Erythroblast (primary cell): ENCODE measurements at places on chromosomes 2 and 18.

DNA sequence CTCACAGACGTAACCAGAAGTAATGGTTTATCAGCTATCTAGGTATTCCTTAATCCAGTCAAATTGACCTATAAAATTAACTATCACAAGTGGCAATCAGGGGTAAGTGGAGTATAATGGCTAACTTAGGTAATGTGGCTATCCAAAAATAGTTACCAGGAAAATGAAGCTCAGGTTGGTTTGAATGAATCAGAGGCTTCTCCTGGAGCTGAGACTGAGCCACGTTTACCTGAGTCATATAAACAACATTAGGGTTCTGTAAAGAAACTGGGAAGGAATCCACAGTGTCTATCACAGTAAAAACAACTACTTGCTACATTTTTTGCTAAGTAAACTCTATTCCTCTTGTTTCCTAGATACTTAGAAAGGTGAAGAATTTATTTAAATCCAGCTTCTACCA lies 236.0 kb upstream of the SPHKAP start:
- DNase-seq, result no peak

DNA sequence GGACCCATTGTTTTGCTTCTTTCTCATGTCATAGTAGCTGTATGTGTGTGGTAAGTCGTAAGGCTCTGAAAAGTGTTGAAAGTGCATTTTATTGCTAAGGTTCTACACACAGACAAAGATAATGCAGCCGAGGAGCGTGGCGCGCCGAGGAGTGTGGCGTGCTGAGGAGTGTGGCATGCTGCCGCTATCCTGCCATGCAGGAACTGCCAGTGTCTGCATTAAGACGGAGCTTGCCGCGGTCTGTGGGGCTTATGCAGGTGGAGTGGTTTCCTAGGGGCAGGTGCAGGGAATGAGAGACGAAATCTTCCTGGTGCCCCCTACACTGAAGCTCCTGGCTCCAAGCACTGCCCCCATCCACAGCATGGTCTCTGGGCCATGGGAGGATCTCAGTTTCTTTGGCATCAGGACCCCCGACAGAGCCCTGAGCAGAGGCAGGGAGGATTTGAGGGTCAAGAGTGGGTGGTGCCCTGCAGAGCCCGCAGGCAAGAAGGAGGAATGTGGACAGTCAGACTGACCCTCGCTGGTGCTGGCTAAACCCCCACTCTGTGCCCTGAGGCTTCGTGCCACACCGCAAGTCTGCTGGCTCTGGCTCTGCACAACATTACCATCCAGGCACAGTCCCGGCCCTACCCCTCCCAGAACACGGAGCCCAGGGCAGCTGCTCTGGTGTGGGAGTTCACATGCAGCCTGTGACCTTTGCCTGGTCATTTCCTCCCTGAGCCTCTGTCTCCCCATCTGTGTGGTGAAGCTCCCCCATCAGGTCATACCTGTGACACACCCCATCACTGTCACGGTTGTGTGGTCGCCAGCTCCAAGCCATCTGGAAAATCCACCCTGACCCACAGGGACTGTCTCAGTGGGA lies 3.2 kb downstream of the SNED1 start:
- DNase-seq, result no peak

- DNase-seq, result no peak
Observed at GRCh38 chr2:229511524-229511923, 202.8 kb downstream of the DNER start.

DNA sequence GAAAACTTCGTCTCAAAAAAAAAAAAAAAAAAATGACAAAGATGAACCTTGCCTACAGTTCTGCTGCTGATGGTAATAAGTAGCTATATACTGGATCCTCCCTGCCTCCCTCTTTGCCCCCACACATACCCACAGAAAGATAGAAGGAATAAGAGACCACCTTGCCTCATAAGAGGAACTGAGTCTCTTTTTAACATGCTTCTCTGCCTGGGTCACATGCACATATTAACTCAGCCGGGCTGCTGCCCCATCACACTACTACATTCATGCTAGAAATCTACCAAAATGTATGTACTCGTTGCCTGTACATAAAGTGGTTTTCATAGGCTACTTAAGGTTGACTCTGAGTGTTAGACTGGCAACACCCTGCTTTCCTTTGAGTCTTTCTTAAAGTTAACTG lies 78.9 kb upstream of the B3GNT2 start:
- DNase-seq, result no peak

GRCh38 chr18:24111936-24112335 lies 26.9 kb upstream of the CABYR start:
- DNase-seq, result no peak

DNA sequence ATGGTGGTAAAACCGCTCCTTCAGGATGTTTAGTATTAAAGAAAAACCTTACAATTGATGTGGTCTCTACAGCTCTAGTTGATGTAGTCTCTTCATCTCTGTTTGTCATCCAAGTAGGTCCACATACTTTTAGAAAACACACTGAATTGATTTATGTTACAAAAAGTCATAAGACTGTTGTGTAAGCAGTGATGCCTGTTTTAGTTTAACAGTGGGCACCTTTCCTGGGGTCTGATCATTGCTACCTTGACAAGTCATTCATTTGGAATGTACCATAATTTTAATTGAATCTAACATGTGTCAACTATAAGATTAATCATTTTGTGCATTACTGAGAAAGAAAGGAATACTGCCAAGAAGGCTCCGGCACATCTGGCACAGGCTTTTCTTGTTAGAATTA lies 34.3 kb downstream of the GIGYF2 start:
- no peak for DNase-seq

- DNase-seq, result no peak
Observed at GRCh38 chr2:48812416-48812815, 56.9 kb upstream of the LHCGR start.

DNA sequence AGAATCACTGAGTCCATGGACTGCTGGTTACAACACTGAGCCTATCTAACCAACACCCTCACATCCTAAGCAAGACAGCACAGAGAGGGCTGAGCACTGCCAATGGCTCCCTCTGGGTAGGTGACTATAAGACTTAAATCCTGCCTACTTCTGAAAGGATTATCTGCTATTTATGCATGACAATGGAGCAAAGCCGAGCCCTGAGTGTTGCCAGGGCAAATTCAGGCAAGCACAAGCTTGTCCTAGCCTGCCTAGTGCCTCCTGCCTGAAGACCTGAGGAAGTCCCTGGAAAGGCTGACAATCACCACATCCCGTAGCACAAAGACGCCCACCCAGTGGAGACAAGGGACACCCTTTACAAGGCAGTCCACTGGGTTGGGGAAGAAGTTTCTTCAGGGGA lies 129.7 kb downstream of the OSR1 start:
- no peak for DNase-seq

DNA sequence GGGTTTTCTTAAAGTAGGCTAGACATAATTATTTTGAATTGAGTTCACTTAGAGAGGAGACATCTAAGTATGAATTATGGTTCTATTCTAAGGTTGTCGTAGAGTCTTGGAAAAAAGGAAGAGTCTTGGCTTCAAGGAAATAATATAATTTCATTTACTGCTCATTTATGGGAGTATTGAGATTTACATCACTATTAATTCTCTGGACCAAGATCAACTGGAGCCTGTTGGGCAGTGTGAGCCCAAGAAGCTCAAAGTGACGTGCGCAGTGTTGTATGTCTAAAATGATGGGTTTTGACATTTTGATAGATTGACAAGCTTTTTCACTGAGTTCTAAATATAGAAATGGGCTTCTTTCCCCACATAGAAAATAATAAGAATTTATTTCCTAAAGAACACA lies 154.7 kb downstream of the QPCT start:
- DNase-seq, result no peak

GRCh38 chr18:48862678-48863270 lies 88.0 kb downstream of the SMAD7 start:
- DNase-seq, result no peak

- no peak for DNase-seq
Observed at GRCh38 chr2:191453761-191454160, 208.6 kb downstream of the MYO1B start.

DNA sequence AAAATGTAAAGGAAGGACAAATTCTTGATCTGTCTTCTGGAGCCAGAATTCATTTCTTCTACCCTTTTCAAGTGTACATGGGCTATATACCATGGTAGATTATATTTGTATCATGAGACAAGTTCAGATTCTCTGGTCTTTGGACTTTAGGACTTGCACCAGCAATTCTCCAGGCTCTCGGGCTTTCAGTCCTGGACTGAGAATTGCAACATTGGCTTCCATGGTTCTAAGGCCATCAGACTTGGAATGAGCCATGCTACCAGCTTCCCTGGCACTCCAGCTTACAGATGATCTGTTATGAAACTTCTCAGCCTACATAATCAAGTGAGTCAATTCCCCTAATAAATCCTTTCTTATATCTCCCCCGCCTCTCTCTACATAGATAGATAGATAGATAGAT lies 33.3 kb downstream of the SRD5A2 start:
- no peak for DNase-seq

GRCh38 chr2:72893594-72894319 lies 6.5 kb downstream of the SPR start:
- DNase-seq, result peak; percentile 62

DNA sequence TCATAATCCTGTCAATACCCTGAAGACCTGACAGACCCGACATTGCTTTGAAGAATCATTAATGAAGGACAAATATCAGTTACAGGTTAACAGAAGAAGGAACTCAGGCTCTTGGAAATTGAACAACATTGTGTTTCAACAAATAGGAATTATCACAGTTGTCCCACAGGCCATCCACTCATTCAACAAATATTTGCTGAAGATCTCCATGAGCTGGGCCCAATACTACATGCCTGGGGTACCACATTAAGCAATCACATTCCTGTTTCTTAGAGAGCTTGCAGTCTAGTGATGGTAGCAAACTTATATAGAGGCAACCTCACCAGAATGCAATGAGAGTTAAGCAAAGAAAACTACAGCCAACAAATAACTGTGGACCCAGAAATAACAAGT lies 671.6 kb upstream of the ACVR2A start:
- DNase-seq, result no peak

DNA sequence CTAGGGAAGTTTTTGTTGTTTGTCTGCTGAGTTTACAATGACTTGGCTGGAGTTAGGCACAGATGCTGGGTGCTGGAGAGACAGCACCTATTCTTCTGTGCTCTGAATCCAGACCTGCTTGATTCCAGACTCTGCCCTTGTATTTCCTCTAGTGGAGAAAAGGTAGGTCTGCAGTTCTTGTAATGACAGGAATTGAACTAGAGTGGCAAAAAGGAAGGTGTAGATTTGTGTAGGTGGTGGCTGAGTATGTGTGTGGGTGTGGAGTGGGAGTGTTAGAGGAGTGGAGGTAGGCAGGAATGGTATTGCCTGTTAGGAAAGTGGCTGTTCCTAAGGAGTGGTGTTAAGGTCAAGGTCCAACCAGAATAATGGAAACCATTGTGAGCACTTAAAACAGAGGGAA lies 71.9 kb upstream of the LYPD6 start:
- no peak for DNase-seq

GRCh38 chr2:176710657-176711186 lies 441.5 kb downstream of the MTX2 start:
- DNase-seq, result no peak

DNA sequence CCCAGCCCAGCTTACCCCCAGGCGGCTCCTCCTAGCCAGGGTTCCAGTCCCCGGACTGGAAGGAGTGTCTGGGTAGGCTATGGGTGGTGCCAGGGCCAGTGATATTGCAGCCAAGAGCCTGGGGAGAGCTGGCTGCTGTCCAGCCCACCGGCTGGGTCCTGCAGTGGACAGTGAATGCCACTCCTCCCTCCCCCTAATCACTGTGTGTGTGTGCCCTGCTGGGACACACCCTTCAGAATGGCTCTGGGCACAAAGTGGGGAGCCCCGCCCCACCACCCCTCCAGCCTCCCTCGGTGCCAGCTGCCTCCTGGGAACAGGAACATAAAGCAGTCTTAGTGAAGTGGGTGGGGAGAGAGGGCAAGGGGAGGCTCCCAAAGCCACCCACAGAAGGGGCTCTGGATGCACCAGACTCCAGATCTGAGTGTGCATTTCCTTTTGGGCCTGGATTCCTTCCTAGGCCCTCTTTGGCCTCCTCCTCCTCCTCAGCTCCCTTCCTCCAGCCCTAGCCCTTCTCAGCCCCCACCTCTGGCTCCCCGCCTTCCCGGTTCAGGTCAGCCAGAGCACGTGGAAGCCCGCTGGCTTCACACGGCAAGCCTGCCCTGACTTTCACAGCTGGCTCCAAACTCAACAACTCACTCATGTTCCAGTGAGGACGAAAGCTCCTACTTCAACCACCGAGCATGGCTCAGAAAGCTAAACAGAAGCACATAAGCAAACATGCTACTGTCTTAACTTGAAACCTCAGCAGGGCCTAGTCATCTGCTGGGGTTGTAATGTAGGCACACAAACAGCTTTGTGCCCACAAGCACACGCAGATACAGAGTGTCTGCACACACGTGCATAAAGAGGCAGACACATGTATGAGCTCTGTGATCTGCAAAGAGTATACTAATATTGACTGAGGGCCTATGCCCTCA lies 209.2 kb upstream of the SMAD2 start:
- no peak for DNase-seq

DNA sequence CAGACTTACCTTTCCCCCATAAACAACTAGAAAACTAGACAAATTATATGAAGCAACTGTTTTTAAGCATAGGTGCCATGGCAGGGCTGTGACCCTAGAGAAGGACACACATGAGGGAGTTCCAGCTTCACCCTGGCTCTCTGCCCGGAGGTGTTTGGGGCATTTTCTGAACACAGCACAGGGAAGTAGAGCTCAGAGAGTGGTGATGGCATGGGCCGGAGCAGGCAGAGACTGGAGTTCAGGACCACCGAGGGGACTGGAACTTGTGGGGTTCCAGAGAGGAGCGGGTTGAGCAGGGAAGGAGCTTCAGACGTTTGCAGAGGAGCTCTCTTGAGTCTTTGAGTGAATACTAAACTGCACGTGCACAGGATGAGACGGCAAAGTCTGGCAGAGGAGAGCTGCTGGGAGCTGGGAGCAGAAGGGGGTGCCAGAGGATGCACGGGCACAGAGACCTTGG lies 26.5 kb upstream of the KLF11 start:
- no peak for DNase-seq

- DNase-seq, result no peak
Observed at GRCh38 chr2:65031341-65032018, 24.7 kb upstream of the CEP68 start.

- no peak for DNase-seq
Observed at GRCh38 chr2:154455866-154456265, 242.6 kb upstream of the KCNJ3 start.

DNA sequence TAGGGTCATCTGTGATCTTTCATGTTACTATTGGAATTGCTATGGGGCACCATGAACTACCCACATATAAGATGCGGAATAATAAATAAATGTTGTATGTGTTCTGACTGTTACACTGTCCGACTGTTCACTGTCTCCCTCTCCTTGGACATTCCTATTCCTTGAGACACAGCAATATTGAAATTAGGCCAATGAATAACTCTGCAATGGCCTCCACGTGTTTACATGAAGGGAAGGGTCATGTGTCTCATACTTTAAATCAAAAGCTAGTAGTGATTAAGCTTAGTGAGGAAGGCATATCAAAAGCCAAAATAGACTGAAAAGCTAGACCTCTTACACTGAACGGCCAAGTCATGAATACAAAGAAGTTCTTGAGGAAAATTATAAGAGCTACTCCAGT lies 751.3 kb downstream of the SOCS6 start:
- no peak for DNase-seq
